Ovary (tissue), 10 donors: ENCODE measurements at places on chromosomes 1 and 21. TPM values are rescaled to one million over a fixed set of nuclear protein-coding genes. Genes with fewer than 3 reads are reported as not detected.
A peak's percentile ranks its signal among the peaks of the same experiment; 100 is the strongest.

DNA sequence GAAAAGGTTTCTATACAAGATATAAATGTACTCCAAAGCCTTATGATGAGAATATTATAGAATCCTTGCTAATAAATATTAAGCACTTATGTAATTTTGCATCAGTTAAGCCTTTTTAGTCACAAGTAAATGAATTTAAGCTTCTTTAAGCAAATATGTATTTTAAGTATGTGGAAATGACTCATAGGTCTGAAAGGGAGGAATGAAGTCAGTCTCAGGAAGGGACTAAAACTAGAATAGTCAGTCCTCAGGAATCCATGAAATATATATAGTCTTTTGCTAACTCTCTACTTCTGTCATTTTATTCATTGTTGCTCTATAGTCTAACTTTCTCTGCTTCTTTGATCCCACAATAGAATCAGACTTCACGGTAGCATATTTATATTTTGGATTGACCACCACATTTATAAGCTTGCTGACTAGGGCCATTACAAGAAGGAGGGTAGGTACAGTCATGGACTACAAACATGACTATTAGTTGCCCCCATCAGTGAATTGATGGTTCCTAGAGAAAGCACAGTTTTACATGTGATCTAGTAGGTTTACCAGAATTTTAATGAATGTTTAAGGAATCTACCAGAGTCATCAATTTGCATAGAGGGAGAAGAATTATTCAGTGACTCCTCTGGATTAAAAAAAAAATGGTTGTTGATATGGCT lies 20.2 kb upstream of the RABGGTB start:
- no peak for DNase-seq
- no peak overlapping the region for H3K4me3 ChIP-seq
- H3K27me3 ChIP-seq: no peaks in the 10 kb centered on the region

DNA sequence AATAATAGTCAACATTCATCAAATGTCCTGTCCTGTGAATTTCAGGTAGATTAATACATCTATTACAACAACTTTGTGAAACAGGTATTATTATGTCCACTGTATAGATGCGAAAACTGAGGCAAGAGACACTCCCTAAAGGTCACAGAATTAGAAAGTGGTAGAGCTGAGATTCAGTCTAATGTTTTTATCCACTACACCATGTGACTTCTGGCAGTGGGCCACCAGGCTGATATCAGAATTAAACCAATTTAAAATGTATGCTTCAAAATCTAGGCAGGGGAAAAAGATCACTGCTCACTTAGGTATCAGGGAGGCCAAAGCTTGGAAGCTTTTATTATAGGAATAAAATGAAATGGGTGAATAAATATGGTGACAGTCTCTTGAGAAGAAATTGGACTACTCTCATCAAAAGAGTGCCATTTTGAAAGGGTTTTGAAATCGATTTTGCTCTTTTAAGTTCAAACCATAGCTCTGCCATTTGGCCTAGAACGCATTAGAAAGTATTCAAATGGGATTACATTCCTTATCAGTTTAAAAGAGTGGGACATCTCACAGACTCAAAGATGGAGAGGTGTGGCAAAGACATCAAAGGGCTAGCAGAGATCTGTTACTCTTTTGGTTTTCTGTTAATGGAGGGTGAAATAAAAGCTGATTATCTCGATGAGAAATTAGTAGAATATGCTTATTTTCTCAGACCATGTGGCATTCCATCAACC lies 1.9 kb downstream of the DDAH1 start:
- H3K36me3 ChIP-seq: no peaks in the 10 kb centered on the region
- no peak overlapping the region for H3K27ac ChIP-seq
- no peak overlapping the region for H3K4me3 ChIP-seq
- H3K4me1 ChIP-seq: peaks cover 3% of the 10 kb centered on the region

GRCh38 chr1:94276988-94277434 lies 39.6 kb upstream of the ARHGAP29 start:
- no peak overlapping the region for H3K4me3 ChIP-seq
- no peak for DNase-seq
- H3K27ac ChIP-seq: peak overlapping the region; percentile 7

DNA sequence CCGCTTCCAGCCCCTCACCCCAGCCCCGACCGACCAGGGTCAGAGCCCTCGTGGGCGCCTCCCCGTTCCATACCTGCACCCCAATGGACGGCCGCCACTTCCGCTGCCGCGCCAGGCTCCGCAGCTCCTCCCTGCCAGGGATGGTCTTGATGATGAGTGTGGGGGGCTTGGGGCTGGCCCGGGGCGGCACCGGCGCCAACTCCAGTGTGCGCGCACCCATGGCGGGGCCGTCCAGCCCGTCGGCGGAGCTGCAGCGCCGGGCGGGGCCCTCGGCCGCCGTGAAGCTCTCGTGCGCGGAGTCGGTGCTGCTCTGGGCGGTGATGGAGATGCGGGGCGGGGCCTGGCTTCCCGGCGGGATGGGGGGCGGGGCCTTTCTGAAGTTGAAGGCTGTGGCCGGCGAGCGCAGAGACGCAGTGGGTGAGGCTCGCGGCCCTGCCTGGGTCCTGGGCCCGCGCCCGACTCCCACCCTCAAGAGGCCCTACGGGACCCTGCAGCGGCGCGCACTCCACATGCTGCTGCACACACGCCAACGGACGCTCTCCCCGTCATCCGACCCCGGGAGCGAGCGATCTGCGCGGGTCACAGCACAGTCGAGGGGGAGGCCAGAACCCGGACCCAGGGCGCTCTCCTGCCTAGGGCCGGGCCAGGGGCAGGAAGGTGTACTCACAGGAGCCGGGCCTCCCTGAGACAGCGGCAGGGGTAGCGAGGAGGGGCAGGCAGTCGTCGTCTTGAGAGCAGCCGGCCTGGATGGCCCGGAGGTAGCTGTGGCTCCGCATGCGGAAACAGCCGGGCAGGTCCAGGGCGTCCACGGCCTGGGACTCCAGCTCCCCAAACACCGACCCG lies 26.1 kb upstream of the SMIM12 start:
- H3K4me1 ChIP-seq: no peaks in the 10 kb centered on the region
- DNase-seq: peak; percentile 57
- no peak overlapping the region for H3K27ac ChIP-seq
- no peaks in the 10 kb centered on the region for H3K27me3 ChIP-seq

The HFM1 gene
- 11.2 TPM for total RNA-seq

The ARPC5 gene
- 61.2 TPM for total RNA-seq

GRCh38 chr1:177932123-177932522 lies 37.7 kb downstream of the SEC16B start:
- H3K4me3 ChIP-seq: no peak overlapping the region
- no peaks in the 10 kb centered on the region for H3K36me3 ChIP-seq
- H3K27me3 ChIP-seq: no peaks in the 10 kb centered on the region
- no peak for DNase-seq

The TRIM17 gene
- total RNA-seq: 1.7 TPM

The GNG5 gene
- total RNA-seq: 86.6 TPM

- no peak for DNase-seq
- H3K27me3 ChIP-seq: no peaks in the 10 kb centered on the region
- no peak overlapping the region for H3K4me3 ChIP-seq
- no peaks in the 10 kb centered on the region for H3K36me3 ChIP-seq
Observed at GRCh38 chr1:193118194-193118593, 3.6 kb upstream of the CDC73 start.

- no peak for DNase-seq
- no peak overlapping the region for H3K27ac ChIP-seq
- H3K27me3 ChIP-seq: no peaks in the 10 kb centered on the region
- H3K36me3 ChIP-seq: no peaks in the 10 kb centered on the region
Observed at GRCh38 chr21:33078907-33079582, 9.1 kb downstream of the OLIG1 start.

- no peak overlapping the region for H3K4me3 ChIP-seq
- no peaks in the 10 kb centered on the region for H3K27me3 ChIP-seq
- no peaks in the 10 kb centered on the region for H3K36me3 ChIP-seq
- no peak for DNase-seq
- H3K27ac ChIP-seq: no peak overlapping the region
Observed at GRCh38 chr21:38833117-38833516, 27.4 kb downstream of the ETS2 start.

The ADGRL4 gene
- total RNA-seq: 5.3 TPM

GRCh38 chr1:35564884-35565741 lies 7.5 kb downstream of the NCDN start:
- H3K36me3 ChIP-seq: no peaks in the 10 kb centered on the region
- no peak overlapping the region for H3K4me3 ChIP-seq
- no peak overlapping the region for H3K27ac ChIP-seq
- no peaks in the 10 kb centered on the region for H3K27me3 ChIP-seq
- H3K4me1 ChIP-seq: peaks cover 4% of the 10 kb centered on the region

DNA sequence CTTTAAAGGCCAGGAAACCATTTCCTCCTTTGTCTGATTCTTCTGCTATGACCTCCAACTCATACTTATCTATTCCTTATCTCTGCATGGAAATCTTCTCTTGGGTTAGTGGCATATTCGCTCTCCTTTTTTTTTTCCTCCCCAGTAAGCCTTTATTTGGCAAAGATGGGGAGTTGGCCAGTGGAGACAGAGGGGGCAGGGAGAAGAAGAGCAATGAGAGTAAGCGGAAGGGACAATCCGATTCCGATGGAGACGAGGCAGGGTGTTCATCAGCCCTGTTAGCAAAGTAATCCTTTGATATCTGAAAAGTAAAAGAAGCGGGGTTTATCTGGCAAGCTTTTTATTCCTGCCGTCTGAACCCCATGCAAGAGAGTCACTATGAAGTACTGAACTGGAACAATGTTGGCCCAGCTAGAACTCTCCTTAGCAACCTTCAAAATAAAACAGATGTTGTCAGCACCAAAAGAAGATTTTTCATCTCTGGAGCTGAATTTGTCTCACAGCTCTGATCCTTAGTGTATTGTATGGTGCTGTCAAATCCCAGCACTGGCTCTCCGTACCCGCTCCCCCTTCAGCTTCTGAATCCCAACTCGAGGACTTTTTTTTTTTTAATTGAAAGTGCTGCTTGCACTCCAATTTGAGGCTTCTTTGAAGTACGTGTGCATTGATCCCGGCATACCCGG lies 40.9 kb downstream of the PTGFRN start:
- H3K27me3 ChIP-seq: no peaks in the 10 kb centered on the region
- H3K4me1 ChIP-seq: no peaks in the 10 kb centered on the region
- no peaks in the 10 kb centered on the region for H3K36me3 ChIP-seq
- H3K4me3 ChIP-seq: peak overlapping the region; percentile 5
- H3K27ac ChIP-seq: no peak overlapping the region

The ELF3 gene
- 0.35 TPM for total RNA-seq

DNA sequence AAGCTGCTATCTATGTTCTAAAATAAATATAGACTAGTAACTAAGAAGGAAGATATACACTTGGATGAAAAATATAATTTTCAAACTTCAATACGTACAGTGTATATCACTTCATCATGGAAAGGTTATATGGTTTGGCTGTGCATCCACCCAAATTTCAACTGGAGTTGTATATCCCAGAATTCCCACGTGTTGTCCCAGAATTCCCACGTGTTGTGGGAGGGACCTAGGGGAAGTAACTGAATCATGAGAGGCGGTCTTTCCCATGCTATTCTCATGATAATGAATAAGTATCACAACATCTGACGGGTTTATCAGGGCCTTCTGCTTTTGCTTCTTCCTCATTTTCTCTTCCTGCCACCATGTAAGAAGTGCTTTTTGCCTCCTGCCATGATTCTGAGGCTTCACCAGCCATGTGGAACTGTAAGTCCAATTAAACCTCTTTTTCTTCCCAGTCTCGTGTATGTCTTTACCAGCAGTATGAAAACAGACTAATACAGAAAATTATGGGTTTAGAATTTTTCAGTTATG lies 10.7 kb downstream of the NEGR1 start:
- no peaks in the 10 kb centered on the region for H3K4me1 ChIP-seq
- no peaks in the 10 kb centered on the region for H3K27me3 ChIP-seq
- H3K4me3 ChIP-seq: no peak overlapping the region
- DNase-seq: no peak
- H3K36me3 ChIP-seq: no peaks in the 10 kb centered on the region

The LHX8 gene
- total RNA-seq: not detected

The CR2 gene
- not detected for total RNA-seq

The PCNX2 gene
- total RNA-seq: 22.8 TPM

The C8B gene
- not detected for total RNA-seq

GRCh38 chr1:180563026-180563827 lies 4.5 kb downstream of the OVAAL start:
- no peak overlapping the region for H3K27ac ChIP-seq
- no peaks in the 10 kb centered on the region for H3K36me3 ChIP-seq
- DNase-seq: no peak

The IL10 gene
- 2.7 TPM for total RNA-seq

DNA sequence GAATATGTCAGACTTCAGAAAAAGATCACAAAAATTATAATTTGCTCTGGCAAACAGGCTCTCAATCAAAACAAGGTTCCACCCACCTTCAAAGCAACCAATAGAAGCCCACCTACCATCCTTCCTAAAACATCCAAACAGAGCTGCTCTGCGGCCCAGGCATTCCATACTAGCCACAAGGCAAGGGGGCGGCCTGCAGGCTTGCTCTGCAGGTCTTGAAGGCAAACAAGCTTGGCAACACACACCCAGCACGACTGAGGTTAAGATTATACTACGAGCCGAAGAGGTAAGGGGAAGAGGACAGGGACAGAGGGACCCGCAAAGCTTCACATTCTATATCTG lies 207.3 kb downstream of the SLC45A1 start:
- H3K36me3 ChIP-seq: no peaks in the 10 kb centered on the region
- peak overlapping the region; percentile 58 for H3K4me3 ChIP-seq
- DNase-seq: no peak
- H3K27me3 ChIP-seq: no peaks in the 10 kb centered on the region

GRCh38 chr1:84164567-84165021 lies 20.5 kb downstream of the PRKACB start:
- H3K4me3 ChIP-seq: no peak overlapping the region
- H3K36me3 ChIP-seq: no peaks in the 10 kb centered on the region
- DNase-seq: no peak
- H3K27ac ChIP-seq: no peak overlapping the region
- H3K4me1 ChIP-seq: no peaks in the 10 kb centered on the region
- H3K27me3 ChIP-seq: no peaks in the 10 kb centered on the region

- DNase-seq: no peak
- no peaks in the 10 kb centered on the region for H3K27me3 ChIP-seq
- H3K36me3 ChIP-seq: no peaks in the 10 kb centered on the region
- no peaks in the 10 kb centered on the region for H3K4me1 ChIP-seq
Observed at GRCh38 chr1:45615885-45616284, 8.0 kb downstream of the CCDC17 start.

The HES3 gene
- total RNA-seq: not detected

The TMEM269 gene
- 0.60 TPM for total RNA-seq

GRCh38 chr1:91718877-91719276 lies 167.1 kb downstream of the TGFBR3 start:
- no peak overlapping the region for H3K27ac ChIP-seq
- DNase-seq: no peak
- H3K4me3 ChIP-seq: no peak overlapping the region
- H3K27me3 ChIP-seq: no peaks in the 10 kb centered on the region
